ENCODE measurements at places on chromosomes 5 and 9. TPM values are rescaled to one million over a fixed set of nuclear protein-coding genes. Genes with fewer than 3 reads are reported as not detected.

CTXN3 gene
- not detected for total RNA-seq

HNRNPH1 gene
- total RNA-seq, result 675 TPM

GABBR2 gene
- total RNA-seq, result not detected

SAPCD2 gene
- 26.8 TPM for total RNA-seq

IL13 gene
- 32.9 TPM for total RNA-seq

SNAPC3 gene
- total RNA-seq, result 37.5 TPM

TRIM36 gene
- total RNA-seq, result 0.45 TPM
